IPS DF 6.9 (cell line): ENCODE measurements at places on chromosomes 6 and 20.

DNA sequence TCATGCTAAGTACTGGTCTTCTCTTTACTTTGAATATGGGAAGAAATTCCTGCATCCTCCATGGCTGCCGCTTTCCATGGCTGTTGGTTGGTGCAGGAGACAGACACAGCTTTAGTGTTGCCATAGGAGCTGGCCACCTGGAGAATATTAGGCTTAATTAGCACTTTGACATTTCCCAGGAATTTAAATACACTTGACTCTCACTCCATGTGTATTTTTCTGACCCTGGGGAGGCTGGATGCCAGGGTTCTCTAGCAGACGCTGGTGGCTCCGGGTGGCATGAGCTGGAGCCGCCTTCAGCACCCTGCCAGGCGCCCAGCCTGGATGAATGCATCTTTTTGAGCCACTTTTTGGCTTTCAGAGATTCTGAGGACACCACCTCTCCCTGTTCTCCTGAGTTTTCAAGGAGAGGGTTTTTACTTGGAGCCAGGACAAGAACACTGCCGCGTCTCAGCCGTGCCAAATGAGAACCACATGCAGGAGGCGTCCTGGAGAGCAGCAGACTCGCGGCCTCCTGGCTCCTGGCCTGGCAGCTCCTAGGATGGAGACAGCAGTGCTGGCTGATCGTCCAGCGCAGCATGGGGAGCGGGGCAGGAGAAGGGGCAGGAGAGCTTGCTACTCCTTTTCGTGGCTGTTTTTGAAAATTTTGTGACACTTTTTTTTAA, 258.8 kb downstream of the SMOC2 start:
- no peak for DNase-seq

GRCh38 chr20:24321973-24322372, 147.5 kb upstream of the SYNDIG1 start:
- DNase-seq, result no peak

DNA sequence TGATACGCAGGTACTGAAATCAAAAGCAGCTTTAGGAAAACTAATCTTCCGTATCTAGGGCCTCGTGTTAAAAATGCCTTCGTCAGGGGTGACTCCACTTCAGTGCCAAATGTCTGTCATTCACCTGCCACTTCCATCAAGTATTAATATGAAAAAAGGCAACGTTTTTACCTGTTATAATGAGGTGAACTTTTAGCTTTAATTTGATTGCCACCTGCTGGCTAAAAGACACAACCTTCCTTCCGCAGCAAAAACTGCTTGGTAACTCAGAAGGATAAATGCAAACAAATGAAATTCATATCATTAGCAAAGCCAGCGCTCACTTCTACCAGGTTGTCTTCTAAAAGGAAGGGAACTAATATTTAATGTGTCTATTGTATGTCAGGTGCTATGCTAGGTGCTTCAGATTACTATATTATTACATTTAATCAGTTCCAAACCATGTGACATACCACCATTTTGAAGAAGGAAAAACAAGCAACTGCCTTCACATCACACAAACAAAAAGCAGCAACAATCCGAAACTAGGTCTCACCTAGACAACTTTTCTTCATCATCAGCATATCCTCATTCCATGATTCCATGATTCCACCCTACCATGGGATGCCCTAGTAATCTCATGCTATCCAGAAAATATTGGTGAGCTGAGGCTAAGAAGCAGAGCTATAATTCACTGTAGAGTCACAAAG, 20.6 kb upstream of the ARHGAP18 start:
- DNase-seq, result no peak

- no peak for DNase-seq
Observed at GRCh38 chr6:55443238-55444134, 116.2 kb downstream of the GFRAL start.

DNA sequence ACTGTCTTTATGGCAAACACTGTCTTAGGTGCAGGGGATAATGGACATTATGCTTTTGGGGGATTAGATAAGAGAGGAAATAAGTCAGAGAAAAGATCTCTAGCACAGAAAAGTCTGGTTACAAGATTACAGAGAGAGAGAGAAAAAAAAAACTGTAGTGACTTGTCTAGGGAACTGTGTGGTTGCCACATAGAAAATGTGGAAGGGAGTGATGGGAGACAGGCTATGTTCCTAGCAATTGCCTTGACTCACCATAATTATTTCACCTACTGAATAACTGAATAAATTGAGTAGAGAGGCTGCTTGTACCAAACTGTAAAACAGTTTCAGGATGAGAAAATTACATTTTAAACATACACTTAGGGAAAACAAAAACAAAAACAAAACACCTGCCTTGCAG, 229.7 kb downstream of the LAMA2 start:
- no peak for DNase-seq

DNA sequence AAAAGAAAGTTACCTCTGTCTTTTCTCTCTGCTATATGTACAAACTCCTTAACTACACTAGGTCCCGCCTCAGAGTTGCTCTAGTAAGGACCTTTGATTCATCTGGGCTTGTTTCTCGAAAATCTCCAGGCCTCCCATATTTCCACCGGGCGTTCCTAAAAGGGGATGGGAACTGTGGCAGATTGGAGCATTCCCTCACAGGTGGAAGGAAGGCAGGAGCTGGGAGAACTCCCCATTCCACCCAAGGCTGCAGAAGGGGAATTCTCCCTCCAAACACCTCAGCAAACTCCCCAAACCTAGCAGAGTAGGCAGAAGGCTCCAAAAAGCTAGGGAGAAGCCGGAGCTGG, 1.6 kb upstream of the TFAP2A start:
- no peak for DNase-seq

GRCh38 chr6:116412270-116412669, 41.5 kb downstream of the DSE start:
- no peak for DNase-seq

- no peak for DNase-seq
Observed at GRCh38 chr20:48287021-48287494, 501.8 kb upstream of the SULF2 start.

DNA sequence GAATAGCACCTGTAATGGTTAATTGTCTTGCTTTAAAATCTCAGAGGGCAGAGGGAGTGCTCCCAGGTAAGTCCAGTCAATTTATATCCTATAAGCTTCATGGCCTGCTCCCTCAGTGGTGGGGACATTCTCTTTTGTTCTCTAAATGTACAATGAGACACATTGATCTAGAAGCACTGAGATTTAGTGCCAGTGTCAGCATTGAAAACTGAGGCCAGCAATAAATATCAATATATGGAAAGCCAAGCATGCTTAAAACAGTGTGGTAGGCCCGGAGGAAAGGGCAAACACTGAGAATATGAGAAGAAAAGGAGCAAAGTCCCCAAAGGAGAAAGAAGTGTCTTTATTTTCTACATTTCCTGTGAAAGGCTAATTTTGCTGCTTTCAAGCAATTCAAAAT, 68.4 kb upstream of the CCN2 start:
- DNase-seq, result no peak

GRCh38 chr20:23479043-23479442, 11.9 kb upstream of the CST8 start:
- DNase-seq, result no peak

DNA sequence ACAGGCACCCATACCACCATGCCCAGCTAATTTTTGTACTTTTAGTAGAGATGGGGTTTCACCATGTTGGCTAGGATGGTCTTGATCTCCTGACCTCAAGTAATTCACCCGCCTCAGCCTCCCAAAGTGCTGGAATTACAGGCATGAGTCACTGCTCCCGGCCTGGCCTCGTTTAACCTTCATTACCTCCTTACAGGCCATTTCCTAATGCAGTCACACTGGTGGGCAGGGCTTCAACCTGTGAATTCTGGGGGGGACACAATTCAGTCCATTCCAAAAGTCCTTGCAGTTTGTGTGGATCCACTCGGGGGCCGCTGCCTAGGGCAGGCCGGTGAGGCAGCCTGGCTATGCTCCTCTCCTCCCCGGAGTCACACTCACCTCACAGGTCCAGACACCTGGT, 112.4 kb upstream of the SNX9 start:
- DNase-seq, result no peak

GRCh38 chr6:116530436-116530835, 15.0 kb downstream of the TRAPPC3L start:
- DNase-seq, result no peak

DNA sequence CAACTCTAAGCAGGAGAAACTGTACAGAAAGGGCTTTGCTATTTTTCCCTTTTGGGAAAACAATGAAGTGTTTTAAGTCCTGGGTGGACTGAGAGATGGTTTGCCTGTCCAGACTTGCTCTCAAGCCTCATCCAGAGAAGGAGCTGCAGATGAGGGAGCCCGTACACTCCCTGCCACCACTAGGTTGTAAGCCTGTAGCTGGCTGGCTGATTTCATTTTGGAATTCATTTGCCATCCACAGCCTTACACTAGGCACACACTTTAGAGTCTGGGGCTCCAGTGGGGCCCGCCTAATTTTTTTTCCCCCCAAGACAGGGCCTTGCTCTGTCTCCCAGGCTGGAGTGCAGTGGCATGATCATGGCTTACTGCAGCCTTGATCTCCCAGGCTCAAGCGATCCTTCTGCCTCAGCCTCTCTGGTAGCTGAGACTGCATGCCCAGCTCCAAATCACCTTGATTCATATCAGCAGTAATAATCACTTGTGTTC, 28.4 kb downstream of the POFUT1 start:
- no peak for DNase-seq

DNA sequence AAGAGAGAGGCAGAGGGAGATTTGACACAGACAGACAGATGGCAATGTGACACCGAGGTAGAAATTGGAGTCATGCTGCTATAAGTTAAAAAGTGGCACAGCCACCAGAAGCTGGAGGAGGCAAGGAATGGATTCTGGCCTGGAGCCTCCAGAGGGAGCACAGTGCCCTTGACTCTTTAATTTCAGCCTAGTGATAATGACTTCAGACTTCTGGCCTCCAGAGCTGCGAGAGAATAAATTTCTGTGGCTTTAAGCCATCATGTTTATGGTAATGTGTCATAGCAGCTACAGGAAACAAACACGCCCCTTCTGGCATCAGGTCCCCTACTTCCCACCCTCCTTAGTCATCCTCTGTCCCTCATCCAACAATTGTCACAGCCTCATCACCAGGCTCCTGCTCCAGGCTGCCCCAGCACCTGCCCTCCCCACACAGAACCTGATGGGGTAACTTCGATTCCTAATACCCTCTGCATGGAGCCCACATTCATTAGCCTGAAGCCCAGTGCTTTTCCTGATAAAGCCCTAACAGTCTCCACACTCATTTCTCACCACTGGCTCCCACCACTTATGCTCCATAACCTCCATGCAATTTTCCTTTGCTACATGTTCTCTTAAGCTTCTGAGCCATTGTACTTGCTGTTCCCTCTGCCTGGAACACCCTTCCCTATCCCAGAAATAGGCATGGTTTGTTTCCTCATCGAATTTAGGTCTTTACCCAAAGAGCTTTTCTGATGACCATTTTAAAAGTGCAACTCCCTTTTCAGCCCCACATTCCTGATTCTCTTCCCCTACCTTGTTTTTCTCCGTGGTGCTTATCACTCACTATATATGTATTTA, 69.7 kb upstream of the TOX2 start:
- DNase-seq, result no peak

- no peak for DNase-seq
Observed at GRCh38 chr6:11230158-11231107, 2.0 kb downstream of the NEDD9 start.

- no peak for DNase-seq
Observed at GRCh38 chr20:45695496-45695895, 6.3 kb upstream of the WFDC13 start.
